NCI-H2227 treated with DMSO at 0.1 percent for 48 hours (cell line): ENCODE measurements at places on chromosomes 7 and 10.

DNA sequence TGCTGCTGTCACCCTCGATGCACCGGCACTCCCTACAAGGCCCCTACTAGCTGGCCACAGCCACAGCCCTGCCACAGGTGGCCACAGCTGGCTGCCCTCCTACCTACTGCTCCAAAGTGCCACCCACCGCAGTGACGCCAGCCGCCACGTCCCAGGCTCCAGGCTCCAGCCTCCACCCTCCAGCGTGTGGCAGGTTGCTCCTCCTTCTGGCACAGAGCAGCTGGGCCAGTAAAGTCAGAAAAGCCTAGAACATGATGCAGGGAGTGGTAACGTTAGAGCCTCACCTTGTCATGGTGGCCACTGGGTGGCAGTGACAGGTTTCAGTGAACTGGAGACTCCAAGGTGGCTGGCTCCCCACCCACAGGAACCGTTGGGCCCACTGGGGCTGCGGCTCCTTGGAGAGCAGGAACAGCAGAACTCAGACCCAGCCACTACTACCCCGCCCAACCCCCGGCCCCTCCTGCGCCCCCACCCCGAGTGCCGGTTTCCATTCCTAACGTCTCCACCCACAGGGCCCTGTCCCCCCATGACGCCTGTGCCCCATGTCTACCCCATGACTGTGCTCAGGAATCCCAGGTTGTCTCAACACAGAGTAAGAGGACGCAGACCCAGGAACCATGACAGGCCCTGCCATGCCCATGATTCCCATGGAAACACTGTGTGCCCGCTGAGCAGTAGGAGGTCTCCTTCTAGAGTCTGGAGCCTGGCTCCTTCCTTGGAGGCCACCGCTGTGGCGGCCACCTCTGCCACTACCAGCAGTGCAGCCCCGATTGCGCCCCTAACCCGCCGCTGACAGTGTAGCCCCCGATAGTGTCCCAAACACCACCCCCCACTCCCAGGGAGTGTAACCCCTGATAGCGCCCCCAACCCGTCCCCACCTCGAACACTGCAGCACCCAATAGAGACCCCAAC lies 52.3 kb upstream of the ZNF33B start:
- DNase-seq = peak; percentile 16

DNA sequence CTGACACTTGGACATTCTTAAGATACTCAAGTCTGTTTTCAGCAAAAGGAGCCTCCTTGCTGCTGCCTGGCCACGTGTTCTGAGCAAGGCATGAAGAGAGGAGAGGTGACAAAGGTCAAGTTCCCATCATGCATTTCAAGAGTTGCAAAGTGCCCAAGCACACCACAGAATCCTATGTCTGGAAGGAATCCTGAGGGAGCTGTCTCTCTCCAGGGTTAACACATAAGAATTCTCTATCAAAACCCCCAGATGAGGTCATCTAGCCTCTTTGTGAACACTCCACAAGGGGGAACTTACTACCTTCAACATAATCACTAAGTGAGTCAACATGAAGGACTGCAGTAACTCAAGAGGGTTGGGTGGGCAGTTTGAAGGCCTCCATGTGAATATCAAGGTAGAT lies 155.5 kb downstream of the RNF216 start:
- no peak for DNase-seq

GRCh38 chr10:90741926-90742565 lies 115.8 kb downstream of the HTR7 start:
- no peak for DNase-seq

DNA sequence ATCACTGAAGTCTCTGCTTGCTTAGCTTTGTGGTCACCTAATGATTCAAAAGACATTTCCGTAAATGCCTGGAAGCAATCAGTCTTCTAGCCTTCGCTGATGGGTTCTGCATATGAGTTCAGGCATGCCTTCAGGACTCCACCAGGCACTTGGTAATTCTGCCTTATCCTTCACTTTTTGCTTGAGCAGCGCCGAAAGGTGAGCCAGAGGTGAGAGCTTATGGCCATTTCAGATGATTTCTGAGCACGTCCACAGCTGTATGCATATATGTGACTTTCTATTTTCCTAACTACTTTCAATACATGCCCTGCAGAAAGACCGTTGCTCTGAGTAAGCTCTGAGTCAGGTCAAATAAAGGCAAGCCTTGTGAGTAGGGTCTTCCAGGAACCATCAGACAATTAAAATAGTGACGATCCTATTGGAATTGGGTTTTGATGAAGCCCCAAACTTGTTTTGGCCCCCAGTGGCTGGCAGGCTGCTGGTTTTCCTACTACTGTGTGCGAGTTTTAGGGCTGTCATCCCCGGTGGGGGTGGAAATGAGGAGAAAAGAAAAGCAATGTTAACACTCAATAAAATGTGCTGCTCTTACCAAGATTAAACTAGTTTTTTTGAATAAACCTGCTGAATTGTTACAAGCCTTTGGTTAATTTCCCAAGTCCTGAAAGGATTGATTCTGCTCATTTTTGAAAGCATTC lies 154.4 kb upstream of the AKR1E2 start:
- DNase-seq = no peak

DNA sequence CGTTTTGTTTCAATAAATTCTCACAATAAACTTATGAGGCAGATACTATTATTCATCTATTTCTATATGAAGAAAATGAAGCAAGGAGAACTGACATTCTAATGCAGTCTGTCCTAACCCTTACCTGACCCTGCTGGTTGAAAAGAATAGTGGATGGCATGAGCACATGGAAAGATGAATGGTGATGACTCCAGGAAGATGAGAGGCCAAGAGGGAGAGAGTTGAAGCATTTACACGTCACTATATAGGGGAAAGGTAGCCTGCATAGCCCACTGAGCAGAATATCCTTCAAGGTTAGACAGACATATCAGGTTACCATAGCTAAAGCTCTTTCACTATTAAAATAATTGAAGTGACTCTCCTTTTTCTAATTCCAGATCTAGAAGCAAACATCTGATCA lies 163.9 kb upstream of the CDK1 start:
- no peak for DNase-seq

DNA sequence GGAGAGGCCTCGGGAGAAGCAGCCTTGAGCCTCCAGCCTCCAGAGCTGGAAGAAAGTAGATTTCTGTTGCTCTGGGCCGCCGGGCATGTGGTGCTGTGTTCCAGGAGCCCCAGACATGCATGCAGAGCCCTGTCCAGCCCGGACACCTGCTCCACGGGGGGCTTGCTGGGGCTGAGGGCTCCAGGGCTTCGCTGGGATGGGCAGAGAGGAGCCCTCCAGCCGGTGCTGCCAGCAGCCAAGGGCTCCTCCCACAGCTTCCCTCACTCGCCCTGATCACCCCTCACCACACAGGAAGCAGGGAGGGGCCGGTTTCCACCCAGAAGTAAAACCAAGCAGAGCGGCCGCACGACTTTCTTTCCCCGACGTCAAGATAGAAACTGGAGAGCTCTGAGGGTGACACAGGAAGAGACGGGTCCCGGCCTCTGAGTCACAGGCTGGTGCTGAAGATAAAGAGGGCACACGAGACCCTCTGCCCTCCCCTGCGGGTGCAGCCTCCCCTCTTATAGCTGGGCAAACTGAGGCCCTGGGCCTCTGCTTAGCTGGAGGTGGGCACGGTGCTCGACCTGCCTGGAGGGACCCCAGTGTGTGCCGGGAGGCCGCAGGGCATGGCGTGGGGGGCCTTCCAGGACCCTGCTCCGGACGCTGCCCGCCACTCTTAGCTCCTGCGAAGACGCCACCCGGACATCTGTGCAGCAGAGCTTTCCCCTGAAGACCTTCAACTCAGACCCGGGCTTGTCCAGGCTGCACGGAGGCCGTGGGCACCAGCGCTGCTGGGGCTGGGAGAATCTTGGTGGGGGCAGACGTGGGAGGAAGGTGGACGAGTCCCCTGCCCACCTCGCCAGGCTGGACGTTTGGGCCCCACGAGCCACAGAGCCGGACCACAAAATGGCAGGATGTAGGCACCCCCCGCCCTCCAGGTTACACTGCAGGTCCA lies 31.1 kb downstream of the ADAP1 start:
- DNase-seq = no peak

DNA sequence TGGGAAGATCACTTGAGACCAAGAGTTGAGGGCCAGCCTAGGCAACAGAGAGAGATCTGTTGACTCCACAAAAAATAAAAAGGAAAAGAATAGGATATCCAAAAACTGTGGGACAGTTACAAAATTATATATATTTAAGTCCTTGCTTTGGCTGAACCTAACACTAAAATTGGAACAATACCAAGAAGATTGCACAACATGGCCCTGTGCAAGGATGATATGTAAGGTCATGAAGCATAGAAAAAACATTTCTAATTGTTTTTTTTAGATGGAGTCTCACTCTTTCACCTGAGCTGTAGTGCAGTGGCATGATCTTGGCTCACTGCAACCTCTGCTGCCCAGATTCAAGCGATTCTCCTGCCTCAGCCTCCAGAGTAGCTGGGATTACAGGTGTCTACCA lies 139.0 kb downstream of the TPST1 start:
- DNase-seq = no peak

GRCh38 chr10:23314835-23315239 lies 29.8 kb downstream of the C10orf67 start:
- DNase-seq = peak; percentile 31

GRCh38 chr7:66642186-66642585 lies 13.5 kb downstream of the KCTD7 start:
- DNase-seq = no peak

DNA sequence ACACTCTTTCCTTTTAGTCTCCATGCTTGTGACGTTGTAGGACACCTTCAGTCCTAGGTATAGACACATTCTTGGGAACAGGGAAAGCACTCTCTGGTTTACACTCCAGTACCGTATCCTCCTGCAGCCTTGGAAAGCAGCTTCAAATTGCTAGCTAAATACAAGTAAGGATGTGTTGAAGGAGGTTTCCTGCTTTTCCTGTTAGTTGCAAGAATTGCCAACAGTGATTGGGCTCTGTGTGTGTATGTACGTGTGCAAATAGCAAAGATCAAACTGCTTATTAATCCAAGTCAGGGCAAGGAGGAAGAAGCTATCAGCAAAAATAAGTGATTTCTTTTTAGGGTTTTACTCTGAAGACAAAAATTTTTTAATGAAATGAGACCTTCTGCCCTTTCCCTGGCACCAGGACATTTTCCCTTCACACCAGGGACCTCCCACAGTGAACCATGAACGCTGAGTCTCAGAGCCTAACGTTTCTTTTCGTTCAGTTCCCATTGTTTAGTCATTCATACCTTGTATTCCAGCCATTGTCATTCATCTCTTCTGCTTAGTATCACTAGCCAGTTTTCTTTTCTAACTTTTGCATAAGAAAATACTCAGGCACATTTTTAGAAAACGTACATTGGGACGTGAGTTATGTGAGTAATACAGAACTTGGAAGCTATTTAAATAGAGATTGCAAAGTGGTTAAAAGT lies 36.9 kb upstream of the AUTS2 start:
- no peak for DNase-seq

- DNase-seq = no peak
Measured at GRCh38 chr10:32125023-32125422, 68.8 kb upstream of the KIF5B start.

GRCh38 chr7:157192861-157193260 lies 54.1 kb downstream of the UBE3C start:
- DNase-seq = no peak

GRCh38 chr10:117442521-117442920 lies 67.3 kb upstream of the PDZD8 start:
- DNase-seq = no peak

GRCh38 chr7:69775231-69775771 lies 177.0 kb downstream of the AUTS2 start:
- DNase-seq = no peak

DNA sequence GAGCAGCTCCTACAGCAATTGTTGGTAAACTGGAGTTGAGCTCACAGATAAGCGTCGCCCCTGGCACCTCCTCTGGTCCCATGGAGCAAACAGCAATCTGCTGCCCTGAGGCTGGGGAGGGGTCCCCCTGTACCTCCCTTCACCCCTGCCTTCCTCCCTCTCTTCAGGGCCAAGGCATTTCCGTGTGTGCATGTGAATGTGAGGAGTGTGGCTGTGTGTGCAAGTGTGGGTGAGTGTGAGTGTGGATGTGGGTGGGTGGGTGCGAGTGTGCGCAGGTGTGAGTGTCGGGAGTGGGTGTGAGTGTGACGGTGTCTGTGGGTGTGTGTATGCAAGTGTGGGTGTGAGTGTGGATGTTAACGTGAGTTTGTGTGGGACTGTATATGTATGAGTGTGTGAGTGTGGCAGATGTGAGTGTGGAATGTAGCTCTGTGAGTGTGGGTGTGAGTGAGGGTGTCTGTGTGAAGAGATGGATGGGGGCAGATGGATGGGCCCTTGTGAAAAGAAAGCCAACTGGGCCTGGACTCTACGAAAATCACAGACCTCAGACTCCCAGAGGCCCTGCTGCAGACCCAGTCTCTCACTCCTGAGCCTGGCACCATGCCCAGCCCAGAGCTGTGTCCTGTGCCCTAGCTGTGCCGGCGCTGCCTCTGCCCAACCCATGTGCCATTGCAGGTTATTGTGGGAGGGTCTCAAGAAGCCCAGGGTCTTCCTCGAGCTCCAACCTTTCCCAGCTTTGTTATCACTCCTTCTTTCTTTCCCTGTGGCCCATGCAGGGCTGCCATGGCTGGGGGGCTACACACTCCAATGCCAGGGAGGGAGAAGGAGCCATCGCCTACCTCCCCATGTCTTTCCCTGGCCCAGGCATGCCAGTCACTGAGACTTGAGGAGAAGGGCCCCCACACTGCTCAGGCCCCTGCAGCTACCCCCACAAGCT lies 73.9 kb downstream of the GRID1 start:
- no peak for DNase-seq

DNA sequence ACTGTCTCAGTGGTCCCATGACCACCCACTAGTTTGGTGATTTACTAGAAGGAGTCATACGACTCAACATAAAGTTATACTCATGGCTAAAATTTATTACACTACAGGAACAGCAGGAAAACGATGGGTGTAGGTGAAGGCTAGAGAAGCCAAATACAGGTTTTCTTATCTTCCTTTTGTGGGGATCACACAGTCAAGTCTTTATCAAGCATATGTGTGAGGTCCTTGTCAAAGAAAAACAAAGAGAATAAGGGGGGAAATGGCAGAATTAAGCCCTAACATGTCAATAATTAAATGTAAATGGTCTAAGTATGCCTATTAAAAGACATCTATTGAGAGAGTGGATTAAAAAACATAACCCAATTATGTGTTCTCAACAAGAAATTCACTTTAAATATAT lies 47.8 kb upstream of the UBN2 start:
- DNase-seq = no peak

GRCh38 chr7:116176226-116176625 lies 34.1 kb upstream of the TES start:
- no peak for DNase-seq
